ENCODE measurements at places on chromosomes 6 and 20.

GRCh38 chr6:4935486-4935885 is 68.4 kb downstream of the RPP40 start:
- DNase-seq = no peak

- no peak for DNase-seq
Measured at GRCh38 chr6:126020305-126021050, 34.1 kb downstream of the TRMT11 start.

DNA sequence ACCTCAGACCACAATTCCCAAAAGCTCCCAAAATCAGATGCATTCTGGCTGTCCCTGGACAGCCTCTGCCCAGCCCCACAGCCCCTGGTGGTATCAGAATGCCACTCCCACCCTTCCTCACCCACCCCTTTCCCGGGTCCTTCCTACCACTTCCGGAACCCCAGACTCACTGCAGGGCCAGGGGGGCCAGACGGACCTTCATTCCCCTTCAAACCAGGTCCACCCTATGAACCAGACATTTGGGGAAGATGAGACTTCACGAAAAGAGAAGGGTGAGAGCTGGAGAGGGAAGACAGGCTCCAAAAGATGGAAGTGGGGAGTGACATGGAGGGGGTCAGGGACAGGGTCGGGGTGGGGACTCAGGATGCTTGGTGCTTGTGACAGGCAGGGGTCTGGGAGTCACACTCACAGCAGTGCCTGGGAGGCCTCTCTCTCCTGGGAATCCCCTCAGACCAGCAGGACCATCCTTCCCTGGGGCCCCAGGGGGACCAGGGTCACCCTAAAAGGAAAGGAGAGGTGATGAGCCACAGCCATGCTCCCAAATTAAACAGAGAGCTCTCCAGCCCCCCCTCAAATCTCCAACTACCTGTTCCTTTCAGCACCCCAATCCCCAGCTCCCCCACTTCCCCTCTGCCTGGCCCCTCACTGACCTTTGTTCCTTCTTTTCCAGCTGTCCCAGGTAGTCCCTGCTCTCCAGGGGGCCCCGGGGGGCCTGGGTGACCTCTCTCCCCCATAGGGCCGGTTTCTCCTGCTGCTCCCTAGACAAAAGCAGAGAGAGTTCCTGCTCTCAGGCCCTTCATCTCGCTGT is 20.2 kb downstream of the COL11A2 start:
- no peak for DNase-seq

DNA sequence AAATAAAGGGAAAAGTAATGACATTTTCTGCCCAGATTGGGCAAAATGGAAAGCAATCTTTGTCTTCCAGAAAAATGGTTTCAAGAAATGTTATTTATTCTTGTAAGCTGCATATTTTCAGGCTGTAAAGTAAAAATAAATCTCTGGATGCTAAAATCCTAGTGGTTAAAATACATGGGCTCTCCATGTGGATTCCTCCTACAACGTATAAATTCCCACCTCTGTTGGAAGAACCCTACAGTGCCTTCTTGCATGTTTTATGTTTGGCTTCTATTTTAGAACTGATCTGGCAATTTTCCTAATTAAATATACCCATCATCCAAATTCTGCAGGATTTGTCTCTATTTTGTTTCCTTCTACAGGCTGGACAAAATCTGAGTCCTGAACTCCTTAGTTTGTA is 528.9 kb downstream of the COL12A1 start:
- DNase-seq = no peak

DNA sequence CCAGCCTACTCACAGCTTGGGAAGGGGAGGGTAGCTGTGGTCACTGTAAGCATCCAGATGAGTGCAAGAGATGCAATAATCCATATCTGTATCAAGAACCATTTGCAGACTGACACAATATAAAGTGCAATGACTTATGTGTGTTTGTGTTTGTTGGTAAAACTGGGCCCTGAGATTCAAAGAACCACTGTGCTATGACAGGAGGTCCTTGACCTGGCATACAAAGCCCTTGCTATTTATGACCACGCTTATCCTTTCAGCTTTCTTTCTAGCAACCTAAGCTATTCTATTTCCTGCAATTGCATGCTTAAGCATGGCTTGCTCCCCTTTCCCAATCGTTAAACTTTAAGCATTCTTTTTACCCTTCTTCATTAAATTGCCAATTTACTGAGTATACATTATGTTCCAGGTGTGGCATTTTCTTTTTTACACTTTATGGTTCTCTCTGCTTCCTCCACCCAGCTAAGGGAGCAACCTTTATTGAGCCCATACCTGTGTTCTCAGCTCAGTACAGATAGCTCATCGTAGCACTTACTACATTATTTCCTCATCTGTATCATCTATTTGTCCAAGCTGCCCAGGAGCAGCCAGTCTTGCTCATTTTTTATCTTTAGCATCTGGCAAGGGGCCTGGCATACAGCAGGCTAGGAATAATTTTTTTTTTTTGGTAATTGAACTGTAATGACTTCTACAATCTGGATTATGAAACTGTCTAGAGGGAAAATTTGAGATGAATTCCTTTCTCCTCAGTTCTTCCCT is 3.5 kb downstream of the MCUR1 start:
- DNase-seq = no peak
